HCT116 (cell line): ENCODE measurements at places on chromosomes 13 and 19.
A peak's percentile ranks its signal among the peaks of the same experiment; 100 is the strongest.

- DNase-seq, result no peak
These were observed 514.5 kb upstream of the KLHL1 start for GRCh38 chr13:70622796-70623195.

DNA sequence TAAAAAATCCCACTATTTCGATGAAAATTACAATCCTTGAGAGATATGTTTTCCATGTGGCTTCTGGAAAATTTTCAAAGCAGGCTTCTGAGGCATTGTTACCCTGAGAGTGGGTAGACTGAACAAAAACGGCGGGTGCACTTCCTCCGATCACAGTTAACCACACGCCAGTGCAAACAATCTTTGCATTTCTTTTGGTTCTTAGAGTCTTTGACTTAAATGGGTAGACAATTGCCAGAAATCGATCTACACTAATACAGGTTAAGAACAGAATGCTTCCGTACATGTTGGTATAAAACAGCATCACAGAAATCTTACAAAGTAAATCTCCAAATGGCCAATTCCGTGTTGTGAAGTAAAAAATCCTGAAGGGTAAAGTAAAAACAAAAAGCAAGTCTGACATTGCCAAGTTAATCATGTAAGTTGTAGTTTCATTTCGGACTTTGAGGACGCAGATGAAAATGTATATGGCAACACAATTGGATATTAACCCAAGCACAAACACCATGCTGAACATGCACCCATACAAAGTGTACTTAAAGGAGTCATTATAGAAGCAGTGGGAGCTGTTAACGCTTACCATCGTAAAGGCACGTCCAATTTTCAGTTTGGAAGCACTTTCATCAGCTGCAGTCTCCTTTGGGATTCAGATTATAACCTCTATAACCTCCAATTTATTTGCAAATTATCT is 927 bp downstream of the LPAR6 start:
- no peak for DNase-seq

DNA sequence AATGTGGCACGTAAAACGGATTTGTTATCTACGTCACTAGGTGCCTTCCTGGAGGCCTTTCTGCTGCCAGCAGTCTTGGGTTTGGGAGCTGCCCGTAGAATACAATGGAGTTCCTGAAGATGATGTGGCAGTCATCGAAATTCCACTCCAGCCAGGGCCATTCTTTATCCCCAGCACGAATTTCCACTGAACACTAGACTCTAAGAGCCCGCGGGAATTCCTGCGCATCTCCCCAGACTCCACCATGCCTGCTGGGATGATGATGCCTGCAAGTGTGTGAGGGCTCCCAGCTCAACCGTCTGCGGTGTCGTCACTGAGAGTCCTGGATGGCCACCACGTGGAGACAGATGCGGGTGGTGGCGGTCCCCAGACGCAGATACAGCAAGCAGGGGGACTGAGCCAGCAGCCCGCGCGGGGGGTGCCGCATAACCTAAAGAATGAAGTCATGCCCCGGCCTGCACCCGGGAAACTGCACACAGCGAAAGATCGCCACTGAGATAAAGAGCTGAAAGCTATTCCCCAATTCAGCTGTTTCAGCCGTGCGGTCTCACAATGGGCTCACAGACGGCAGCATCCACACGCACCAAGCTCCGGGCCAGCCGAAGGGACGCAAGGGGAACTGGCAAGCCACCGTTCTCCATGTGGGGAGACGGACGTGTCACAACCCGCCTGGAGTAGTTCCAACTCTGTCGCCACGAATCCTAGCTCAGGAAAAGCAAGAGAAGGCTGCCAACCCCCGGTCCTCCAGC is 41.1 kb downstream of the COL4A1 start:
- DNase-seq, result no peak

GRCh38 chr19:1060689-1061088 is 6.3 kb upstream of the ARHGAP45 start:
- no peak for DNase-seq

- no peak for DNase-seq
These were observed 48.1 kb downstream of the TNFRSF19 start for GRCh38 chr13:23618341-23618740.

DNA sequence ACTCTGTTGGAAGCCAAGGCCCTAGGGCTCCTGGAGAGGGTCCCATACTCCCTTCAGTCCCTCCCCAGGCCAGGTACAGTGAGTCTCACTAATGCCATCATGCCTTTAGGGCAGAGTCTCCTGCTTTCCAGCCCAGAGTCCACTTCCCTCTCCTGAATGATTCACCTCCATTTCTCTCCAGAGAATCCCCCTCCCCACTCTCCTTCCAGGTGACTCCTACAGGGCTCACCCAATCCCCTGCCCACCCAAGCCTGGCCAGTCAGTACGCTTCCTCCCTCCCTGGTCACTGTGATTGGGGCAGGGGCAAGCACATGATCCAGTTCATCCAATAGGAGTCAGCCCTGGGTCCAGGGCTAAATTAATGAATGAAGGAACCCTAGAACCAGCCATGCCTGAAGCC is 35.0 kb upstream of the PNMA8B start:
- no peak for DNase-seq

GRCh38 chr19:2711172-2711874 is 8.8 kb upstream of the GNG7 start:
- no peak for DNase-seq

GRCh38 chr13:23922005-23922932 is 25.0 kb upstream of the C1QTNF9B start:
- no peak for DNase-seq

GRCh38 chr13:66665991-66666390 is 564.1 kb downstream of the PCDH9 start:
- DNase-seq, result no peak

DNA sequence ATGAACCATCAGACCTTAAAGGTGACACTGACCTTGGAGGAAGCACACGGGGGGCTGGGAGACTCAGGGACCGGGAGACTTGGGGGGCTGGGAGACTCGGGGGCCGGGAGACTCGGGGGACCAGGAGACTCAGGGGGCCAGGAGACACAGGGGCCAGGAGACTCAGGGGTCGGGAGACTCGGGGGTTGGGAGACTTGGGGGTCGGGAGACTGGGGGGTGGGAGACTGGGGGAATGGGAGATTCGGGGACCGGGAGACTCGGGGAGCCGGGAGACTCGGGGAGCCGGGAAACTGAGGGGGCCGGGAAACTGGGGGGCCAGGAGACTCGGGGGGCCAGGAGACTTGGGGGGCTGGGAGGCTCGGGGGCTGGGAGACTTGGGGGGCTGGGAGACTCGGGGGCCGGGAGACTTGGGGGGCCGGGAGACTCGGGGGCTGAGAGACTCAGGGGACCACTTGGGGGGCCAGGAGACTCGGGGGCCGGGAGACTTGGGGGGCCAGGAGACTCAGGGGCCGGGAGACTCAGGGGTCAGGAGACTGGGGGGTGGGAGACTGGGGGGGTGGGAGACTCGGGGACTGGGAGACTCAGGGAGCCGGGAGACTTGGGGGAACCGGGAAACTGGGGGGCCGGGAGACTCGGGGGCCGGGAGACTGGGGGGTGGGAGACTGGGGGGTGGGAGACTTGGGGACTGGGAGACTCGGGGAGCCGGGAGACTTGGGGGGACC is 62.9 kb downstream of the RASA3 start:
- DNase-seq, result no peak

DNA sequence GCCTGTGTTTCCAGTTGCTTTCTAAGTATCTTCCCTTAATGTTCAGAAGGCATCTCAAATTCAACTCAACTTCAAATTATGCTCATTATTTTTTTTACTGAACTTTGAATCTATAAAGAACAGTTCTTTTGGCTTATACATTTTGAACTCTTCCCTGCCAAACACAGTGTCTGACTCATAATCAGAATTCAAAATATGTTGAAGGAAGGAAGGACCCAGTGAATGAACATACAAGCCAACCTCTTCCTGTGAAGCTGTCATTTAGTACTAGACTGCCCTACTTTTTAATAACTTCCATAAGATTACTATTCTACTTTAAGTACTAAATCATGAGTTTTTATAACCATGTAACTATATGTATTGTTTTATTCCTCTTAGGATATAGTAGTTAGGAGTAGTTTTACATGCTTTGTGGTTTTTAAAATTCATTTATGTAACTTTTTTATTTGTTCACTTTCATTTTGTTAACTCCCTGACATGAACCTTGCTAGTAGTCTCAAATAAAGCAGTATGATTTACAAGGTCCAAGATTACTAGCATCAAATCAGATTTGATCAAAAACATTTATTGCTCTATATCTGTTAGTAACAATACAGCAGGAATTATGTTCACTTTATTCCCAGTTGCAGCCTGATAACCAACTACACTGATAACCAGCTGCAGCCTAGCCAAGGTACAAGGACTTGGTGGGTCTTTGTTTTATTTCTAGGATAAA is 6.4 kb downstream of the NUDT15 start:
- DNase-seq, result no peak

DNA sequence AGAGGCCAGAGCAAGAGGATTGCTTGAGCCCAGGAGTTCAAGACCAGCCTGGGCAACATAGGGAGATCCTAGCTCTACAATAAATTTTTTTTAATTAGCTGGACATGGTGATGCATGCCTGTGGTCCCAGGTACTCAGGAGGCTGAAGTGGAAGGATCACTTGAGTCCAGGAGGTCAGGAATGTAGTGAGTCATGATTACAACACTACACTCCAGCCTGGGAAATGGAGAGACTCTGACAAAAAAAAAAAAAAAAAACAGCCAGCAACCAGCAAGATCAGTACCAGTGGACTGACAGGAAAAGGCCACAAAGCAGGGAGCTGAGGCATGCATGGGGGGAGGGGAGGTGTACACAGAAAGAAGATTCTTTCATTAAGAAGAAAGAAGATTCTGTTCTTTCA is 52.7 kb upstream of the RFXAP start:
- DNase-seq, result peak; percentile 13

DNA sequence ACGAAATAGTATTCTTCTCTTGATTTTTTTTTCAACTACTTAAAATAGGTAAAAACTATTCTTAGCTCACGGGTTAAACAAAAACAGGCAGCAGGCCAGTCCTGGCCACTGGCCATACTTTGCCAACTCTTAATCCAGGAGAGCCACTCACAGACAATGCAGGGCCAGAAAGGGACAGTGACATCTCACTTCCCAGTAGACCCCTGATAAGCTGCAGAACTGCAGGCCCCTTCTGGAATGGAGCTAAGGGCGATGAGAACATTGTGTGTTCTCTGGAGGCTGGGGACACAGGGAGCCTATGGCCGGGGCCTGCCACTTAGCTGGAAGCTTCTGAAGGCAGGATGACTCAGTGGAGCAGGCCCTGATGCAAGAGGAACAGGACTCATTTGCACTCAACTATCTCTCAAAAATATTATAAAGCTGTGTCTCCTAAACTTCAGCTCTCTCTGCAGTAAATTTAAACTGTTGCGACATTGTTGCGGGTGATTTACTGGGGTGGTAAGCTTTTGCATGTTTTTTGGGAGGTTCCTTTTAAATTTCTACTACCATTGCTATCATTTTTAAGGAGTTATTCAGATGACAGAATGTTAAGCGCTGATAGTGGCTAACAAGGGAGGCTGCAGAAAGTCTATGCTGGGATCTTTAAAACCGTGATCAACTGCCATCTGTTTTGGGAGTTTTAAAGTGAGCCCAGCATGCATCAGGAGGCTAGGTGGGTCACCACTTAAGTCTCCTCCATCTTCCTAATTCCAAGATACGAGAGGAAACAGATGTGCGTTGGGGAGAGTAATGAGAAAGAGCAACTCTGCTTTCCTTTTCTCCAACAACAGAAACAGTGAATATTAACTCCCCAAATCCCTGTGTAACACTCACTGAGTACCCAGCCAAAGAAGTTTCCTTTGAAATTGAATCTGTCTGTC is 33.2 kb upstream of the KATNAL1 start:
- DNase-seq, result peak; percentile 16

DNA sequence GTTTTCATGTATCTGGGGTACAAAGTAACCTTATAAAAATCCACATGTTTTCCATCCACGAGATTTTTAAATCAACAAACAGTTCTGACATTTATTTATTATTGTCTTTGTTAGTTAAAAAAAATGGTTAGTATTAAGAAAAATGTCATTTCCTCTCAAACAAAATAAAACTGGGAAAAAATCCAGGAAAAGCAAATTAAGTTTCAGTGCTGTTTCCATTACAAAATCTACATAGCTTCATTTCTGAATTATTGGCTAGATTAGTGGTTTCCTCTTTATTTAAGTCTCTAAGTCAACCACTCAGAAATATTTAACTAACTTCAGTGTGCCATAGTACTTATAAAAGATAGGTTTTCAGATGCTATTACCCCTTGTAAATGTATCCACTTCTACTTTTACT is 49.1 kb downstream of the MZT1 start:
- DNase-seq, result no peak

DNA sequence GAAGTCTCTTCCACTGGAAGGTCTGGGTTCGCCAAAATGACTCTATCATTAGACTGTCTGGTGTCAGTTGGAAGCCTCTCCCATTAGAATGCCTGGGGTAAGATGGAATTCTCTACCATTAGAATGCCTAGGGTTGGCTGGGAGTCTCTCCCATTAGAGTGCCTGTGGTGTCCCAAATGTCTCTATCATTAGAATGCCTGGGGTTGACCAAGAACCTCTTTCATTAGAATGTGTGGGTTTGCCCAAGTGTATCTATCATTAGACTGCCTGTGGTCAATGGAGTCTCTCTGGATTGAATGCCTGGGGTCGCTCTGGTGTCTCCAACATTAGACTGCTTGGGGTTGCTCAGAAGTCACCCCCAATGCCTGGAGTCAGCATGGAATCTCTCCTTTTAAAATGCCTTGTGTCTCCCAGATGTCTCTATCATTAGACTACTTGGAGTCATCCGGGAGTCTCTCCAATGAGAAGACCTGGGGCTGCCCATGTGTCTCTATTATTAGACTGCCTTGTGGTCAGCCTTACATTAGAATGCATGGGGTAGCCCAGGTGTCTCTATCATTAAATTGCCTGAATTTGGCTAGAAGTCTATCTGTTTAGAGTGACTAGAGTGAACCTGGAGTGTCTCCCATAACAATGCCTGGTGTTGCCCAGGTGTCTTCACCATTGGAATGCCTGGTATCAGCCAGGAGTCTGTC is 1518.4 kb downstream of the UQCRFS1 start:
- no peak for DNase-seq

DNA sequence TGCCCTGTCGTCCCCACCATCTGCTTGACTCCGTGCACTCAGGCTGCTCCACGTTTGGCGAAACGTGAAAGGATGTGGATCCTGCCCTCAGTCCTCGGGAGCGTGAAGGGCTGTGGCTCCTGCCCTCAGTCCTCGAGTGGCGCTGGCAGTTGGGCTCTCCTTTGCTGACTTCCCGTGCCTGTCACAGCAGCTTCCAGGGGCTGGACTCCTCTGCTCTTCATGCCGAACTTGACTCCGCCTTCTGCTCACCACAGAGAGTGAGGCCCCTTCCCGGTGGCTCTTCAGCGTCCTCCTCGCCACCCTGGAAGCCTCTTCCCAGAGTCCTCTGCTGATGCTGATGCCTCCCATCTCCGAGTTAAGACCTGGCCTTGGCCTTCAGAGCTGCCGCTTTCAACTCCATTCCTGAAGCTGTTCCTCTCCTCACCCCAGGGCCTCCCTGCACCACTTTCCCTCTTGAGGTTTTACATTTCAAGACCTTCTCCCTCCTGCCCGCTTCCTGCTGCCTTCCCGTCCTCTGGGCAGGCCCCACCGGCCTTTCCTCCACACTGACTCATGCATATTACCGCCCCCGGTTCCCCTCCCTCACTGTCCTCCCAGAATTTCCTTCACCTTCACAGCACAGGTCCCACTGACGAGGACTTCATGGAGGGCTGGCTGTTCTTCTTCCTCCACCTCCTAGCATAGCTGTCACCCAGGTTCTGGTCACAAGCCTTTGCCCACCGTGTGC is 111.7 kb downstream of the SHISA2 start:
- DNase-seq, result no peak

- DNase-seq, result no peak
These were observed 323.0 kb downstream of the NDFIP2 start for GRCh38 chr13:79803989-79804388.
